Lower lobe of right lung (tissue), 2 donors: ENCODE measurements at places on chromosomes 5 and 9. TPM values are rescaled to one million over a fixed set of nuclear protein-coding genes. Genes with fewer than 3 reads are reported as not detected.

SPOCK1 gene
- total RNA-seq: 8.4 TPM

GRCh38 chr5:147636729-147636984, 126.8 kb upstream of the DPYSL3 start:
- no peak for DNase-seq
- no peak overlapping the region for H3K4me3 ChIP-seq
- no peak overlapping the region for H3K27ac ChIP-seq

RMRP gene
- total RNA-seq: 24,340 TPM

DNA sequence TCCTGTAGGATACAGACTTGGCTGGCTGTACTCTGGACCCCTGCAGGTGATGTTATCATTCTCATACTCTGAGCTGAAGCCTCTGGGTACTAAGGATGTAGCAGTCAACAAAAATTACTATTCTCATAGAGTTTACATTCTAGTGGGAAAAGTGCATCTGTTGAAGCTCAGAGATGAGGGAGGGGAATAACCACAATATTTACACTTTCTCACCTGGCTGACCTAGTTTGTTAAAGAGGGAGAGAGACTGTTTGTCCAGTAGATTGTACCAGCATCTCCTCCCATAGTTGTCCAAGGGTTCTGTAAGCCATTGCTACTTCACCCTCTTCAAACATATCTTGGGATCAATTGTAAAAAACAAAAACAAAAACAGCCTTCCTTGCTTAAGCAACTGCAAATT, 33.8 kb upstream of the CHD1 start:
- H3K36me3 ChIP-seq: no peaks in the 10 kb centered on the region
- H3K27ac ChIP-seq: no peak overlapping the region
- no peaks in the 10 kb centered on the region for H3K4me1 ChIP-seq
- no peaks in the 10 kb centered on the region for H3K27me3 ChIP-seq
- DNase-seq: no peak
- no peak overlapping the region for H3K4me3 ChIP-seq

TTC33 gene
- total RNA-seq: 14.9 TPM

DNA sequence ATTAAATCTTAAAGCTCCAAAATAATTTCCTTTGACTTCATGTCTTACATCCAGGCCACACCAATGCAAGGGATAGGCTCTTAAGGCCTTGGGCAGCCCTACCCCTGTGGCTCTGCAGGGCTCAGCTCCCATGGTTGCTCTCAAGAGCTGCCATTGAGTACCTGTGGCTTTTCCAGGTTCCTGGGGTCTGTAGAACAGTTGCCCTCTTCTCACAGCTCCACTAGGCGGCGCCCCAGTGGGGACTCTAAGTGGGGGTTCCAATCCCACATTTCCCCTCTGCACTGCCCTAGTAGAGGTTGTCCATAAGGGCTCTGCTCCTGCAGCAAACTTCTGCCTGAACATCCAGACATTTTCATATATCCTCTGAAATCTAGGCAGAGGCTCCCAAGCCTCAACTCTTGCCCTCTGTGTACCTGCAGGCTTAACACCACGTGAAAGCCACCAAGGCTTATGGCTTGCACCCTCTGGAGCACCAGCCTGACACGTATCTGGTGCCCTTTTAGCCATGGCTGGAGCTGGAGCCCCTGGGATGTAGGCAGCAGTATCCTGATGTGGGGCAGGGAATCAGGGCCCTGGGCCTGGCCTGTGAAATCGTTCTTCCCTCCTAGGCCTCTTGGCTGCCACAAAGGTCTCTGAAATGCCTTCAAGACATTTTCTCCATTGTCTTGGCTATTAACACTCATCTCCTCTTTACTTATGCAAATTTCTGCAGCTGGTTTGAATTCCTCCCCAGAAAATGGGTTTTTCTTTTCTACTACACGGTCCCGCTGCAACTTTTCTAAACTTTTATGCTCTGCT, 185.1 kb downstream of the SMARCA2 start:
- DNase-seq: no peak
- H3K4me3 ChIP-seq: no peak overlapping the region
- peaks cover 4% of the 10 kb centered on the region for H3K36me3 ChIP-seq
- no peak overlapping the region for H3K27ac ChIP-seq
- no peaks in the 10 kb centered on the region for H3K27me3 ChIP-seq
- no peaks in the 10 kb centered on the region for H3K4me1 ChIP-seq

TMC1 gene
- not detected for total RNA-seq

DNA sequence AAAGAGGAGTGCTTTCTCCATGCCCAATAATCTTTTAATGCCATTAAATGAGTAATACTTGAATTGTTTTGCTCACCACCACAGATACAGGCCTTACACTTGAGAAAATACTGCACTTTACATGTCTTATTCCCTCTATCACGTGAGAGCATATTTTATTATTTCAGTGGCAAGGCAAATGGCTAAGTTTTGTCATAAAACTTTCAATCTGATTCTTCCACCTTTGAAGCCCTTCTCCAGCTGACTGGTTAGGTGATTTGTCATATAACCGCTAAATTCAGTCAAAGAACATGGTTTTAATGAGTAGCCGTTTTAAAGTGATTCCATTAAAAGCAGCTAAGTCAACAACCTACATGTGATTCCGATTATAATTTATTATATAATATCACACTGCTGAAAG, 43.8 kb downstream of the FAT2 start:
- no peak for DNase-seq
- no peak overlapping the region for H3K4me3 ChIP-seq
- no peaks in the 10 kb centered on the region for H3K36me3 ChIP-seq
- no peaks in the 10 kb centered on the region for H3K27me3 ChIP-seq
- no peaks in the 10 kb centered on the region for H3K4me1 ChIP-seq

SLC6A7 gene
- not detected for total RNA-seq

DNA sequence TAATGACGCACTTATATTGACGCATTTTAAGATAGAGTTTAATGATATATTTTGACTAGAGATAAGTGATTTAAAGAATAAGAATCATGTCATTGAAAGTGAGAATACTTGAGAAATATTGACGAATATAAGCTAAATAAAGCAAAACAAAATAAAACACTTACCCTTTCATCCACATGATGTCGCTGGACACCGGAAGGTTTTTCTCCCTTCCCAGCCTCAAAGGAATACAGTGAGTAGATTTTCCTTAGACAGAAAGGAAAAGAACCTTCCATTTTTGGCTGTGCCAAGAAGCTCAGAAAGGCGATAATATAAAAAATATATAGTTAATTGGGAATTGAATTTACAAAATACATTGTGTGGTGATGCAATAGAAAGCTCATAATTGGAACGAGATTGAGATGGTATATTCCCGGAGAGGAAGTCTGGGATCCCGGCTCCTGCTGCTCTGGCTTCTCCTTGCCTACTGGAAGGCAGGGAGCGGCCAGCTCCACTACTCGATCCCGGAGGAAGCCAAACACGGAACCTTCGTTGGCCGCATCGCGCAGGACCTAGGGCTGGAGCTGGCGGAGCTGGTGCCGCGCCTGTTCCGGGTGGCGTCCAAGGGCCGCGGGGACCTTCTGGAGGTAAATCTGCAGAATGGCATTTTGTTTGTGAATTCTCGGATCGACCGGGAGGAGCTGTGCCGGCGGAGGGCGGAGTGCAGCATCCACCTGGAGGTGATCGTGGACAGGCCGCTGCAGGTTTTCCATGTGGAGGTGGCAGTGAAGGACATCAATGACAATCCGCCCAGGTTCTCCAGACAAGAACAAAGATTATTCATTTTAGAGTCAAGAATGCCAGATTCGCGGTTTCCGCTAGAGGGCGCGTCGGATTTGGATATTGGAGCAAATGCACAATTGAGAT, at the start of gene PCDHA5:
Gene PCDHA5 (plus strand): TSS at position 239 of the 906 bp plus-strand sequence.
- no peak for DNase-seq
- no peaks in the 10 kb centered on the region for H3K36me3 ChIP-seq
- H3K4me3 ChIP-seq: peak within 1 kb of the TSS; percentile 16
- H3K27me3 ChIP-seq: peaks cover 13% of the 10 kb centered on the region

DNA sequence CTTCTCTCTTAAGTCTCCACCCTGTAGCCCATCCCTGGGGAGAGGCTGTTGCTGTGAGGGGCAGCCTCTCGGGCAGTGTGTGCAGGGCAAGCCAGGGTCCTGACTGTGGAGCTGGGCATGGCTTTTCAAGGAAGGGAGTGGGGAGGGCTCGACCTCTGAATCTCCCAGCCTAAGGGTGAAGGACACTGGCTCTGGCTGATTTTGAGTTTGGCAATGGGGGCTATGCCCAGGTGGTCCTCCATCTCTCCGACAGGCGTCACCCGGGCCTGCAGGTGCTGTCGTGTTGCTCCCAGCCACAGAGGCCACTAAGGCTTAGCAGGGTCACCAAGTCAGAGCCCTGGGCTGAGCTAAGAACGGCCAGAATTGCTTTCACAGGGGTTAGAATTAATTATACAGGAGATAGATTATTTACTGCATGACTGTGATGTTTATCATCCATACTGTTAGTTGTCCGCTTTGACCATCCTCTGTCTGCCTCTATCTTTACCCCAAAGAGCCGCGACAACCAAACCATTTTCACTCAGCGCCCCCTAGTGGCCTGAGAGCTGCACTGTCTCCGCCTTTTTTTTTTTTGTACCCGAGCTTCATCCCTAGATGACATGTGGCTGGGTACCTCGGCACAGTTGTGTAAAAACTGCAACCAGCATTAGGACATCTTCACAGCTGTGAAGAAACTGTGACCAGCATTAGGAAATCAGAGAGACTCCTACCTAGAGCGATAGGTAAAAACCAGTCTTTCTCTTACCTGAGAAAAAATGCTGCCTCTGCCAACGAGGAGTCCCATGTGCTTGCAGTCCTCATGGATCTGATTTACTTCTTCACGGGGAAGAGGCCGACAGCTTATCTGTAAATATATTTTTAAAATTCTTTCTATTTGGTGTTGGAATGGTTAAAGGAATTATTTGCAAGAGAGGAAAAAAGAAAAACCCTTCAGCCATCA, 44.5 kb downstream of the AGXT2 start:
- no peaks in the 10 kb centered on the region for H3K4me1 ChIP-seq
- no peaks in the 10 kb centered on the region for H3K27me3 ChIP-seq
- H3K4me3 ChIP-seq: no peak overlapping the region
- no peaks in the 10 kb centered on the region for H3K36me3 ChIP-seq
- no peak overlapping the region for H3K27ac ChIP-seq

- DNase-seq: no peak
- no peak overlapping the region for H3K4me3 ChIP-seq
- no peaks in the 10 kb centered on the region for H3K36me3 ChIP-seq
Observed at GRCh38 chr5:149007174-149007573, 55.7 kb downstream of the SH3TC2 start.

- H3K4me1 ChIP-seq: no peaks in the 10 kb centered on the region
- H3K27ac ChIP-seq: no peak within 1 kb of the TSS
- peak within 1 kb of the TSS; percentile 48 for H3K4me3 ChIP-seq
- DNase-seq: peak; percentile 69
- H3K36me3 ChIP-seq: no peaks in the 10 kb centered on the region
- H3K27me3 ChIP-seq: peaks cover 12% of the 10 kb centered on the region
Observed at GRCh38 chr5:141420855-141421488, at the start of gene PCDHGA11. PCDHGA11 (plus strand) TSS chr5:141421051; CDS start chr5:141421228, 177 bp downstream.

- H3K36me3 ChIP-seq: no peaks in the 10 kb centered on the region
- DNase-seq: no peak
- no peak overlapping the region for H3K27ac ChIP-seq
- H3K4me3 ChIP-seq: no peak overlapping the region
- H3K4me1 ChIP-seq: peaks cover 16% of the 10 kb centered on the region
- no peaks in the 10 kb centered on the region for H3K27me3 ChIP-seq
Observed at GRCh38 chr5:132230871-132231270, 3.2 kb upstream of the P4HA2 start.

DNA sequence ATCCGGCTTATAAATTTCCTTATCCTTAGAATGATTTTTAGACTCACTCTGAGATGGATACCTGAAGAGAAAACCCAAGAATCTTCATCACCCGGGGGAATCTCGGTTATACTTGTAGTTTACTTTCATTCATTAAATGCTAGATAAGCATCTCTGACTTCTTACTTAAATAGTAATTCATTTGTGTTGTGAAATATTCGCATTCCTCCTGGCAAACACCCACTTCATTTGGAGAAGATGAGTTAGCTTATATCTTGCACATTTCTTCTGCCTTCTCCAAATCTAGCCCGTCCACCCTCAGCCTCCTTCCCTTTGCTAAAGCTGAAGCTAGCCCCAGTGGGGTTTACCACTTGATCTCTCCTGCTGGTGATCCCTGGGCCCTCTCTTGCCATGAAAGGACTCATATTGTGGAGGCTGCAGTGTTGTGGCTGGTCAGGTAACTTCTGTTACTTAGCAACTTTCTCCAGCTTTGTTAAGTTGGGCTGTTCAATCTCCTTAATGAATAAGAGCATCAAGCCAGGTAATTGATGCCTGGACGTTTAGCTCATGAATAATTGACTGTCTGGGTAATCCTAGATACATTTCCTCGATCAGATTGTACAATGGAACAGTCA, 11.3 kb upstream of the POU4F3 start:
- H3K4me3 ChIP-seq: no peak overlapping the region
- H3K4me1 ChIP-seq: no peaks in the 10 kb centered on the region
- no peak for DNase-seq
- no peaks in the 10 kb centered on the region for H3K36me3 ChIP-seq

DNA sequence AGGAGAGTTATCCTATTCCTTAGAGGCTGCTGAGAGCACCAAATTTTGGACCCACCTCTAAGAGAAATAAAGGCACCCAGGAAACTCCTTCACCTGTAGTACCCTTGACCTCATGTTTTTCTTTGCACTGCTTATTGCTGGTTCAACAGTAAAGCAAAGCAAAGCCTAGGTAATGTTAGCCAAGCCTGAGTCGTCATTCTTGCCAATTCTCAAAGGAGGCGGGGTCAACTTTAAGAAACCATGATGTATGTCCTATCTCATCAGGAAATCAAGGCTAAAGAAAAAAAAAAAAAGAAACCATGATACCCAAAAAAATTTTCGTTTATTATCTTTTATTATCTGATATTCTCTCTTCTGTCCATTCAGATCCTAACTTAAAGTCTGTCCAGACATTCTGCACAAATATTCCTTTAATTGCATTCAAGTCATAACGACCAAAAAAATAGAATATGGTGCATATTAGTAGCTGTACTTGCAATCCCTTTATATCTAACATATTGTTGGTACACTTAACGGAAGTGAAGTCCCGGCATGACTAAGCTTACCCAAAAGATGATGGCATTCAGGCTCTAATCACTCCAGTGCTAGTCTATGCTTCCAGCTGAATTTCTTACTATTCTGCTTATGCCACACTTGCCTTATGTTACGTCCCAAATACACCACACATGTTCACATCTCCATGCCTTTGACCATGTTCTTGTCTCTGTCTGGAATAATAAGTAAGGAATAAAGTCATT, 1.8 kb downstream of the AUH start:
- peaks cover 21% of the 10 kb centered on the region for H3K4me1 ChIP-seq
- peaks cover 19% of the 10 kb centered on the region for H3K36me3 ChIP-seq
- DNase-seq: no peak
- H3K27me3 ChIP-seq: no peaks in the 10 kb centered on the region
- no peak overlapping the region for H3K27ac ChIP-seq

DNA sequence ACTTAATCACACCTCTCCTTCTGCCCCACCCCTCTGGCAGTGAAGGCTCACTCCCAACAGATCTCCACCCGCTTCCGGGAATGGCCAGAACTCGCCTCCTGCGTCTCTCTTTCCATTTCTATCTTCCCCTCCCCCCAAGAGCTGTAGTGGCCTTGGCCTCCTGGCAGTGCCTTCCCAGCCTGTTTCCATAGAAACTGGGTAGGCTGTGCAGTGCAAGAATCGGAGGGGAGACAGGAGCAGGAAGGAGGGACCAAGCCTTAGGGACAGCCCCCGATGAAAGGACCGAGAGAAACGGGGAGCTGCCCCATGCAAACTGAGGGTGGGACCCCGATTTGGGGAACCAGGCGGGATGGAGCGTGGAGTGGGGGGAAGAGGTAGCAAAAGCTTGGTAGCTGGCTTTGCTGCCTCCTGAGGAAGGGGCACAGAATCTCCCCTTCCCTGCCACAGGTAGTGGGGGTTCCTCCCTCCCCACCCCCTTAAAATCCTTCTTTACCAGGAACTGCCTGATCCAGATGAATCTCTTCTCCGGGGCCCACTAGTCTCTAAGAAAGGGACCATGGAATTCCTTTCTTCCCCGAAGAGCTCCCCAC, 4.5 kb upstream of the PCDH1 start:
- H3K4me1 ChIP-seq: peaks cover 40% of the 10 kb centered on the region
- H3K27me3 ChIP-seq: peaks cover 45% of the 10 kb centered on the region
- H3K27ac ChIP-seq: no peak overlapping the region
- H3K4me3 ChIP-seq: no peak overlapping the region
- DNase-seq: no peak
